ENCODE measurements at places on chromosomes 1 and 21.

DNA sequence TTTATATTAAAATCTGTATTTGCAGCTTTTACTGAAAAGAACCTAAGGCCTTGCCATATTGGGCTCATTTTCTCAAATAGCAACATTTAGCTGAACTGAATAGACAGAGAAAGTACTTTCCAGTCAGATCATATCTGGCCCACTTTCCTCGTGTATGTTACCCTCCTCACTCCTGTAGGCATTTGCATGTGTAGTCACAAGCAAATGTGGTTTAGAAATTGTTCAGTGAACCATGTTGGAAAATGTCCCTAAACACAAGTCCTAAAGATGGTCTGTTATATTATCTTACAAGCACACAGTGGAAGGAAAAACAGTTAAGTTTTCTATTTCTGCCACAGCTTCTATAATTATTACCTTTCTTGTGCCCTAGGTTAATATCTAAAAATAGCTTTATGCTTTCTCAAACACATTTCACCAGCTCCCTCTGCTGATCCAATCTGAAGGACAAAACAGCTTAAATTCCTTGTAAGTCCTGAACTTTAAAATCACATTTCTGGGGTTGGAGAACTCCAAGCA lies 606 bp upstream of the FMO4 start:
- DNase-seq = no peak

DNA sequence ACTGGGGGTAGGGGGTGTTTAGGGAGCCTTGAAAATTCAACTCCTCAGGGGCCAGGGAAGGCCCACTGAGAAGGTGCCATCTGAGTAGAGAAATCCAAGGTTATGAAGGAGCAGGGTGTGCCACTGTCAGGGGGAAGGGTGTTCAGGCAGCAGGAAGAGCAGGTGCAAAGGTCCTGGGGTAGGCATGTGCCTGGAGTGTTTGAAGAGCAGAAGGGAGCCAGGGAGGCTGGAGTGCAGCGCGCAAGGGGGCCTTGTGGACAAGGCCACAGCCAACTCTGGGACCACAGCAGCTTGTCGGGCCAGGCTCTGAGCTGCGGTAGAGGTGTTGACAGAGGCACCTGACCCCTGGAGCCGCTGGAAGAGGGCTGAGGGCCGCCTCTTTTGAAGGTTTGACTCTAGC lies 19.3 kb downstream of the ACTL8 start:
- no peak for DNase-seq

DNA sequence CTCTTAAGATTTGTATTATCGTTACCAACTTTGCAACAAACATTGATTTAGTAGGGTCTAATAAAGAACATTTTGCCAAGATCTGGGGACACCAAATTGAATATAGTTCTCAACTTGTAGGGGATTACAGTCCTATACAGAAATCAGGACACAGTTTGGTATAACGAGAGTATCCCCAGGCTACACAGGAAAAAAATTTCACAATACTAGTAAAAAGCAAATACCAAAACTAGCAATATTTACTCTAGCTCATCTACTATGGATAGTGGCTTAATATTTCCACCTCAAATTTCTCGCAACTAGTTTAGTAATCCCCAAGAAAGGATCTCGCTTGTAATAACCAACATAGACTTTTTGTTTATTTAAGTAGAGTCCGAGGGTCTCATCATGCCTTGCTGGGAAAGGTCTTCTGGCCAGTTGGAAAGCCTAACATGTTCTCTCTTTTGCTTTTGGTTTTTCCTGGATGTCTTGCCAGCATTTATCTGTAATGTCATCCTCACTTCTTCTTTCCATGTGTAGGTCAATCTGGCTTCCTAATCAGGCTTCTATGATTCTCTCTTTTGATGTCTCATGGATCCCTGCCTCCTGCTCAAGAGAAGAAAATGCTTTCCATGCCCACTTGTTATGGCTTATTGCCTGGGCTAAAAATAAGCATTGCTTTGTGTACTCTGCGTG lies 104.7 kb upstream of the KCNK2 start:
- no peak for DNase-seq

GRCh38 chr1:36938819-36939218 lies 95.5 kb downstream of the GRIK3 start:
- DNase-seq = no peak

DNA sequence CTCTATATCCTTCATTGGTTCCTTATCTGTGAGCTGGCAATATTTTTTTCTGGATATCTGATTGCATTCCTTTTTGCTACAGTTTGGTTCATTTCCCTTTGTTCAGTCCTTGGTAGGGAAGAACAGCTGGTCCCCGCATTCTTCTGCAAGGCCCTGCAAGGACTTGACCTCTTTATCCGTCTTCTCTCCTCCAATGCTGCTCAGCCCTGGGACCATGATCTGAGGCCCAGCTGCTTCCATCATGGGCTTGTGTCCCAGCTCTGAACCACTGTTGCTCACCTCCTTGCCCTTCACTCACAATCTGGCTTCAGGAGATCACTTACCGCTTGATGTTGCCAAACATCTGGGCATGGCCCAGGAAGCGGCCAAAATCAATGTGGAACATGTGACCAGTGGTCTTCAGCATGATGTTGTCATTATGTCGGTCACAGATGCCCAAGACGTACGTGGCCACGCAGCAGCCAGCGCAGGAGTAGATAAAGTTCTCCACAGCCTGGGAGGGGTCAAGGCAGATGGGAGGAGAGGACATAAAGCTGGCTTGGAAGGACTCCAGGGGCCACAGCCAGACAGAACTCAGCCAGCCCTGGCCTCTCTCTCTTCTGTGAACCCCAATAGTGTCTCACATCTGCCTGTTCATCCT lies 22.6 kb upstream of the PPP1R15B start:
- no peak for DNase-seq

DNA sequence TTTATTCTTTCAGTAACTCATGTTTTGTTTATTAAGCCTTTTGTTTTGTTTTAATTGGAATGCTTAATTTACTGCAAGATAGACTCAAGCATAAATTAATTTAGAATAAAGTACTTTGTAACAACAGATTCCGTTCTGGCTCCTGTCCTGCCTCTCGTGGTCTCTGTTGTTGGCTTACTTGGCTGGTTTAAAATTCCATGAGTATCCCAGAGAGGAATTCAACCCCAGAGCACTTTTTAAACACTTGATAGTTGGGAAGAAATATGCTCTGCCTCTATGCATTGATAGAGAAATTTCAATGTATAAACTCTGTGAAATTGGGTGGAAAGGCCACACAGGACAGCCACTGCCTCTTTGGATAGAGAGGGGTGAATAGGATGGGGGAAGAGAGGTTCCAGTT lies 89.7 kb downstream of the ATP5PO start:
- DNase-seq = no peak

DNA sequence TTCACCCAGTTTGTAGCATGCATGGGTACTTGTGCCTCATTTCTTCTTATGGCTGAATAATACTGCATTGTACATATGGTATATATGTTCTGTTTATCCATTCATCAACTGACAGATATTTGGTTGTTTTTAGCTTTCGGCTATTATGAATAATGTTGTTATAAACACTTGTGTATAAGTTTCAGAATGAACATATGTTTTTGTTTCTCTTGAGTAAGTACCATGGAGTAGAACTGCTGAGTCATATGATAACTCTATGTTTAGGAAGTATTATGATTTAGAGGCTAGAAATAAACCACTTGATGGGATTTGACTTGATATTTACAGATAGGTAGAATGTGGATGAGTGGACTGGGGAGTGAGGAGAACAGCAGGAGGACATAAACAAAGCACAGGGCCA lies 48.6 kb downstream of the WNT2B start:
- DNase-seq = no peak

GRCh38 chr1:82848043-82848442 lies 1047.3 kb downstream of the ADGRL2 start:
- DNase-seq = no peak

DNA sequence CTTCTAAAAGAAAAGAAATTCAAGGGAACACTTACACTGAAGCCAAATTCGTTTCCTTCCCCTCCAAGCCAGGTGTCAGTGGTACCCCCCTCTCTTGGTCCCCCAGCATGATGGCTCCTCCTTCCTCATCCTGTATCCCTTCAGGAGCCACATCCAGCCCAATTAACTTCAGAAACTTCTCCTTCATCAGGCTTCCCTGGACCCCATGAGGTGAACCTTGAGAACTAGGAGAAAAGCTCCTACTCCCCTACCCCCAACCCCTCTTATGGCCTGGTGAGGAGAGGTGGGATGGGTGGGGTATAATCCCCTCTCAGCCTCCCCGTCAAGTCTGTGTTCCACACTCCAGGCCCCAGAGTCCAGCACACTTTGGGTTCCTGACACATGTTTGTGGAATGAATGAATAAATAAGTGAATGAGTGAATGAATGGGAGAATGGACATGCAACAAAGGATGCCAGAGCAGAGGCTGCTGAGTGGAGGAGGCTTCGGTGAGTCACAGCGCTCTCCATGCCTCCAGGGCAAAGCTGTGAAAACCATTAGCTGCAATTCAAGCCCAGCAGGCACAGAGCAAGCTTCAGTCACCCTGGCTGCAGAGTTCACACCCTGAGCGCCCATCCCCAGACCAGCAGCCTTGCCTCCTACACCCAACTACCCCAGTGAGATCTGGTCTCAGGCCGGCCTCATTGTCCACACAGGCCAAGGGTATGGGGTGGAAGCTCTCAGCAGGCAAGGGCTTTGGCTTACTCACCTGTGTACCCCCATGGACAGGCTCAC lies 43.8 kb downstream of the BATF3 start:
- DNase-seq = no peak

DNA sequence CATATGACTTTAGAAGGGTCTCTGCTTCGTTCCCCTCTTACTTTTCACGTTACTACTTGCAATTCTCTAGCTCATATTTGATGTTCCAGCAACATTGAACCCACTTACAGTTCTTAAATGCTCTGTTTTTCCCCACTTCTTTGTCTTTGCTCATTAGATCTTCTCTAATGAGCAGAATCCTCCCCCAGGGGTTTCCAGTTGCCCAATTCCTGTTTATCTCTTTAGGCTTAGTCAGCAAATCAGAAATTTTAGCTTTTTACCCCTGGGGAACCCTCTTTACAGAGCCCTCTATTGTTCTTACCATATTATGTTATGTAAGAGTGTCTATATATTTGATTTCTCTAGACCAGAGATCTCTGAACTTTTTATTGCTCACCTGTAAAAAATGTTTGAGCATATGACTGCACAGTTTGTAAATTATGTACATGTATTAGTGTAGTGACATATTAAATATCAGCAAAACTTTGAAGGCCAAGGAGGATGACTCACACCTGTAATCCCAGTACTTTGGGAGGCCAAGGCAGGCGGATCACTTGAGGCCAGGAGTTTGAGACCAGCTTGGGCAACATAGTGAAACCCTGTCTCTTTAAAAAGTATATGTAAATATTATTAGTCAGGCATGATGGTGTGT lies 71.4 kb downstream of the FNBP1L start:
- no peak for DNase-seq

DNA sequence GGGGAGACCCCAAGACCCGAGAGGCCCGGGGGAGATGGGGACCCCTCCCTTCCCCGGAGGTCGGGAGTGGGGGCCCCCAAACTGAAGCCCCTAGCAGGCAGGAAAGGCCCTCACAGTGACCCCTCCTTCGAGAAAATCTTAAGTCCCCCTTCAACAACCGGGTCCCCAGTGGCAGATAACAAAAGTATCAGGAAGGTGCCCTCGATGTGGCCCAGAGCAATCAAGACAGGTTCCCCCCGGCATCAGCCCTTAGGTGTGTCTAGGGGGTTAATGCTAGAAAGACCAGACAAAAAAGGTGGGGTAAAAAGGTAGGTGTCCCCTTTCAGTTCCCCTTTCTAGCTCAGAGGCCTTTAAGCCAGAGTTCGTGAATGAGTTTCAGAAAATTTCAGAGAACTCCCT lies 282 bp upstream of the ECE1 start:
- no peak for DNase-seq

DNA sequence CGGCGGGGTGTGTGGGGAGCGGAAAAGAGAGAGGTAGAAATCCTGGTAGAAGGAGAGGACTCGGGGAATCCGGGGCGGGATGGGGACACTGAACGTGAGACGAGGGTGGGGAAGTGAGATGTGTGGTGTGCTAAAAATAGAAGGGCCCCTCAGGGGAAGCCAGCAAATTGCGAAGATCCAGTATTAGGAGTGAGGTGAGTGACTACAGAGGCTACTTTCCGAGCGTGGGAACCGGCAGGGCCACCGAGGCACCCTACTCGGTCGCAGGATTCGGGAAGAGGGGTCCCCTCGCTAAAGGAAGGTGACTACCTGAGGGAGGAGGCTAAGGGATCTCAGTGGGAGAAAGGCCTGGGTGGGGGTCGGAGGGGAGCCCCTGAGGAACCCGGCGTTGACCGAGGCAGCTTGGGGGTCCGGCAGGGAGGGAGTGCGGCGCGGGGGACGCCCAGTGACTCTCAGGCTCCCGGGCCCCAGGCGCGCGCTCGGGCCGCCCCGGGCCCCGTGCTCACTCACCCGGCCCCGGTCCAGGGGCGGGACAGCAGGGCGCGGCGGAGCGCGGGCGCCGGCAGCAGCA lies 318 bp downstream of the ALDH4A1 start:
- no peak for DNase-seq

DNA sequence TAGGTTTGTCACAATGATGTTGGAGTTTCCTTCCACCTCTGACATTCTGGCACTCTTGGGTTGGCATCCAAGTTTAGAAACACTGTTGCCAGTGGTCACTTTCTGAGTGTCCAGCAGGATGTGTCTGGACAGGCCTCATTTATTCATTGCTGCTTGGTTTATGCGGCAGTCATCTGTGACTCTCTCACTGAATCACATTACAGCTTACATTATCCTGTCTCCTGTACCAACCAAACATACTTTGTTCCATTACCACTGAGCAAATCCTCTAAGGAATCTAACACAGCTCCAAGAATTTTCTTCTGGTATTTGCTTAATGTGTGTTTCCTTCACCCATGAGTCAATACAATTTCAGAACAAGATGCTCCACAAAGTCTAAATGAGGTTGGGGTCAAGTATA lies 19.9 kb downstream of the SGIP1 start:
- no peak for DNase-seq

GRCh38 chr1:98157524-98158313 lies 236.9 kb upstream of the DPYD start:
- no peak for DNase-seq

DNA sequence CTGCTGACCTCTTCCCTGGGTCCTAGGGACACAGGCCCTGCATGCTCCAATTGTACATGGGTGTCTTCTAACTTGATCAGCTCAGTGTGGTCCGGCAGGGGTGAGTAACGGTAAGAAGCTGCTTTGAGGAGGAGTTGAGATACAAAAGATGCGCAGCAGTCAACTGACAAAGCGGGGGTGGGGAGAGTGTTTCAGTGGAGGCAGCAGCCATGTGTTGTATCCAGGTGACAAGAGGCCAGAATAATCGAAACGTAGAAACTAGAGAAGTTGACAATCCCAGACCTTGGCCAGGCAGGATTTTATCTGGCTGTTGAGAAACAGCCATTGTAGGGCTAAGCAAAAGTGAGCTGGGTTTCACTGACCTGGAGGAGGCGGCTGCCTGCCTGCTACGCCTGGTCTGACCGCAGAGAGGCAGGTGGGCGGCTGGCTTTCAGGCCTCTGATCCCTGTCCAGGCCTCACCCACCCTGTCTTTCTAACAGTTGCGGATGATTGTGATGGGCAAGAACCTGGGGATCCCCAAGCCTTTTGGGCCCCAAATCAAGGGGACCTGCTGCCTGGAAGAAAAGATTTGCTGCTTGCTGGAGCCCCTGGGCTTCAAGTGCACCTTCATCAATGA lies 28.8 kb downstream of the PADI6 start:
- DNase-seq = no peak

- DNase-seq = no peak
These were observed 24.1 kb upstream of the A3GALT2 start for GRCh38 chr1:33344896-33345560.
